ENCODE measurements at places on chromosomes 1 and 21.
A peak's percentile ranks its signal among the peaks of the same experiment; 100 is the strongest.

DNA sequence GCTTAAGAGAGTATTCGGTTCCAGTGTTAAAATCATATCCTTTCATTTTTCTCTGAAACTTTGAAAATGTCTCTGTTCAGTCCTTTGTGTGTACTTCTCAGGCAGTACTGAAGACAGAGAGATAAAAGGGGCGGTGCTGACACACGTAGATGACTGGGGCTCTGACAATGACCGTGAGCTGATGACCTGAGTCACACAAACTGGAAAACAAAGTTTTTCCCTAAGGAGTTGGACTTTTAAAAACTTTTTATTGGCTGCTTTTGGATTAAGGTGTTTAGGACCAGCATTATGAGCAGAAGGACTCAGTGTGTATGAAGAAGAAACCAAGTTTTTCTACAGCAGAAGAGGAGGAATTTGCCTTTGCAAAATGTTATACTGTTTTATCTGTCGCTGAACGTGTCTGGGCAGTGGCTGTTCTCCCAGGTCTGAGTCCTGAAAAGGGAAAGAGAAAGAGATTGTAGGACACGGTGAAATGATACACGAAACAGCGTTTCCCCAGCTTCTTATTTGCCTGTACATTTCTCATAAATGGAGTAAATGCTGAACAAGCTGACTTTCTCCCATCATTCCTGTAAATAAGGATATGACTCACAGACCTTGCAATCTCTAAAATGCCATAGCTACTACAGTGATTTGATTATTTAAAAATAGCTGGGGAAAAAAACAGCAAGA, 51.5 kb downstream of the MAP3K7CL start:
- DNase-seq: no peak

DNA sequence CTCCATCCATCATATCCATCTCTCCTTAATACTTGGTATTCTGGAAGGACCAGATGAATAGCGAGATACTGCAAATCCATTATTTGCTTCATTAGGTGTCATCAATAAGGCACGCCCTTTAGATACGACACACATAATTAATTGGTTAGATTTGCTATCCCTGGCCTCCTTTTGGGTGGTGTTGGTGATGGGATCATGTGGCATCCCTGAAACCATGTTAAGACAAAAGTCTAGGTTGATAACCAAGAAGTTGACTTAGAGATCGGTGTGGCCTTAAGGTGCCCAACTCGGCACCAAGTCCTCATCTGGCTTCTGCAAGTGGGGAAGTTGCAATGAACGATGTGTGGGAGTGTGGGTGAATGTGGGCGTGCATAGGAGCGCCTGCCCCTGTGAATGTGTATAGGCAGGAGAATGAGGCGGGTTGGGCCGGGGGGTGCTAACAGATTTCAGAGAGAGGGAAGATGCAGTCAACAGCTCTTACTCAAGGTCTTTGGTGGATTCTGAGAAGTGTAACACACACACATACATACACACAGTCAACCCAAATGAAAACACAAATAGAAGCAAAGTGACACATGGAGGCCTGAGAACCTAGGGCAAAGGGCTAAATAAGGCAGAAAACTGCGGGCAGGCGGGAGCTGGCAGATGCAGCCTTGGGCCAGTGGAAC, 415.7 kb upstream of the ESRRG start:
- no peak for DNase-seq

DNA sequence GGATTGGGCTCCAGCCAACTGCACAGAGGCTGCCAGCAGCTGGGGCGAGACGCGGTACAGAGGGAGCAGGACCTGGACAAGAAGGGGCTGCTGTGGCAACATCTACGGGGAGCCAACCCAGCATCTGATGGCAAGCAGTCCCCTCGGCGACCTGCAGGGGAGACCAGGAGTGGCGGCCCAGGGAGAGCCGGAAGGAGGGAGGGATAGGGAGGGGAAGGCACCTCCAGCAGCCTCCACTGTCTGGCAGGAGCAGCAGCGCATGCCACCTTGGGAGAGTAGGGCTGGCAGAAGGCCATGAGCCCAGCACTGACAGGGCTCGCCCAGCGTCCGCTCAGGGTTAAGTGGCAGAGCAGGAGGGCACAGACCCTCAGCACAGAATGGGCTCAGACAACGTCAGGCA, 17.3 kb downstream of the CHD5 start:
- DNase-seq: no peak

DNA sequence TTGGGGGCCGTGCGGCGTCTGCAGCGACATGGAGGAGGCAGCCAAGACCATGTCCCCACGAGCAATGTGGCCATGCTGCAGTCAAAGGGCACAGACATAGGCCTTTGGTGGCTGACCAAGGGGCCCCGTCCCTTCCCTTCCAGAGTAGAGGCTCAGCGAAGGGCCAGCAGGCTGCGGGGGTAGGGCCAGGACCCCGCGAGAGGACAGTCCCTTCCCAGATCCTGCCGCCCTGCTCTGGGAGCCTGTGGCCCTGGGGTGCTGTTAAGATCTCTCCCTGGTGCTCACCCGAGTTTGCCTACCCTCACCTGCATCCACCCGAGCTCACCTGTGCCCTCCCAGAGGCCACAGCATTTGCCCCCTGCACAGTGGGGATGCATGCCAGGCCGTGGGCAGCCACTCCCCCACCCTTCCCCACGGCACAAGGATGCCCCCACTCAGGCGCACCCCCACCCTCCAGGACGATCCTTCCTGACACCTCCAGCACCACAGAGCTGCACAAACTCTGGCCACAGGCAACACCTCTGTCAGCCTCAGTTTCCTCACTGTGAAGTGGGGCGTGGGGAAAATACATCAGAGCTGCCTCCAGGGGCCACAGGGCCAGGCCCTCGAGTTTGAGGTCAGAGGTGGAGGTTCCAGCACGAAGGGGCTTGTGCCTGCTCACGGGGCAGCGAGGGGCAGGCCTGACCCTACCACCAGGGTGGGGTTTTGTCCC, 15.5 kb downstream of the ITGB2 start:
- DNase-seq: no peak

- no peak for DNase-seq
Measured at GRCh38 chr1:112997781-112998180, 41.8 kb upstream of the SLC16A1 start.

GRCh38 chr1:78619803-78620579, at the start of gene IFI44L:
TSS of gene IFI44L (plus strand) at chr1:78620448. CDS start at chr1:78627916, 7,468 bp downstream.
- peak; percentile 65 for DNase-seq

DNA sequence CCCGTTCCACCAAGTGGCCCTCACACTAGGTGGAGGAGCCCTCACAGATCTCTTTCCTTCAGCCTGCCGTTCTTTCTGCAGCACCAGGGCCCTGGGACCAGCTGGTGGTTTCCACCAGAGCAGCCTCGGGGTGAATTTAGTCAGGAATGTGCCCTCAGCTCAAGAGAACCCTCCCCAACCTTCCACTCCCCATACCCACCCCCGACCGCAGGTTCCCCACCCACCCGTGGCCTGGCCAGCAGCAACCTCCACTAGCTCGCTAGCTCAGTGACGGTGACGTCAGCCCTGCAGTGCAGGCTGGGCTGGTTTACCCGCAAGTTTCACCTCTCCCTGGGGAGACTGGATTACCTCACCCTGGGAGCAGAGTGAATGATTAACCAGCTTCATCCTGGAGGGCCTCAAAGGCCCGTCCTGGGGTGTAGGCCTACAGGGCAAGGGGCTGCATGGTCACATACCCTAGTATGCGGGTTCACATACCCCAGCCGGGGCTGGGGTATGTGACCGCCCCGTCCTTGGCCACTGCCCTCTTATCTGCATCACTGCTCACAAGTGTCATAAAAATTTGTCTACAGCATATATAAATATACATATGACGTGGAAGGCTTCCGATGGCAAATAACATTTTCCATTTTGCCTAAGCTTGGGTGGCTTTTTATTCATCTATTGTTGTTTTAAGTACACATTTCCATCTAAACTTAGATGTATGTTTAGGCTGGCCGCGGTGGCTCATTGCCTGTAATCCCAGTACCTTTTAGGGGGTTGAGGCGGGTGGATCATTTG, 24.5 kb downstream of the ELF3 start:
- DNase-seq: no peak

GRCh38 chr21:30289215-30289614, at the start of gene KRTAP25-1:
TSS of gene KRTAP25-1 (minus strand) at chr21:30289514. CDS start at chr21:30289490, 24 bp downstream.
- no peak for DNase-seq

- no peak for DNase-seq
Measured at GRCh38 chr1:201172326-201172725, 18.1 kb upstream of the TMEM9 start.

- no peak for DNase-seq
Measured at GRCh38 chr1:175720023-175720422, 23.4 kb downstream of the TNR start.

DNA sequence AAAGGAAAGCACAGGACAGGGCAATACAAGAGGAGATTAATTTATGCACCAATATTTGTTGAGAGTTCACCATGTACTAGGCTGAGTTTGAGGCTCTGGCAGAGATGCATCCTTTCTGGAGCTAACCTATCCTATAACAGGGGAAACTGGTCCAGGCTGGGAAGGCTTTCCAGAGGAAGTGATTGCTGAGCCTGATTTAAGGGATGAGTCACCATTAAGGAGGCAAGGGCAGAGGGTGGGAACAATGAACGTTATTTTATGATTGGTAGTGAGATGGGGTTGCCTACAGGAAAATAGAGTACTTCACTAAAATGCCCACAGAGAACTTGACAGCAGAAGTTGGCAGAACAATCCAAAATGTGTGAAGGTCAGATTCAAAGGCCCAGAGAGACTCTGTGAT, 141.4 kb downstream of the PLPP3 start:
- no peak for DNase-seq

- DNase-seq: no peak
Measured at GRCh38 chr1:41446851-41447610, 37.5 kb downstream of the EDN2 start.

DNA sequence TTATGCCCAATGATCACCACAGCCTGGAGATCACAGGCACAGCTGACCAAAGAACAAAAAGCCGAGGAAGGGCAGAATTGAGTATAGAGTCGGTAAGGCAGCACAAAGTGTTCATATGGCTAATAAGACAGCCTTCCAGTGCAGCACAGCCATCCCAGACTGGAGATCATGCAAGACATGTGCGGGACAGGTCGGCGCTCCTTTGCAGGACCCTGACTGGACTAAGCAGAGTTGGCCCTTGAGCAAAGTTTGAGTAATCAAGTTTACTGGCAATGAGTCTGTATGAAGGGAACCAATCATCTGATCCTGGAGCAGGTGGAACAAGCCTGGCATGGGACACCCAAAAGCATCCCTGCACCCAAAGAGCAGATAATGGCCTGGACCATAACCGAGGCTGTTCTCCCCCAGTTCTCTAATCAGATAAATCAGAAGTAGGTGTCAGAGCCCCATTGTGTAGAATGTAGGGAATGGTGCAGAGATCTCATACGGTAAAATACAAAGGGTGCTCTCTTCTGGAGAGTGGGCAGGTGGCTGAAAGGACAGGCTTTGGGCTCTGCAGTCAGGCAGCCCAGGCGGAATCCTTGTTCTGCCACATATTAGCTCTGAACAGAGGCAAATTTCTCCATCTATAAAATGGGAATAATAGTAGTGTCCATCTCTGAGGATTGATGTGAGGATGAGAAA, 10.7 kb upstream of the DNASE2B start:
- DNase-seq: no peak

All from stimulated activated CD4-positive, alpha-beta T cell treated with anti-CD3 and anti-CD28 coated beads, Interleukin-1b, Interleukin-23, amount 100 ng/mL, for 4 hours (primary cell).